ENCODE measurements at places on chromosomes 11 and 22.

- DNase-seq: no peak
These were observed 958.7 kb upstream of the FAT3 start for GRCh38 chr11:91265946-91266345.

GRCh38 chr22:30044369-30044768 lies 35.9 kb upstream of the HORMAD2 start:
- DNase-seq: peak; percentile 59

- no peak for DNase-seq
These were observed 143.2 kb upstream of the TEAD1 start for GRCh38 chr11:12531020-12531419.

- no peak for DNase-seq
These were observed 4.8 kb upstream of the APOBEC3H start for GRCh38 chr22:39092111-39092862.

GRCh38 chr22:22880645-22881044 lies 7.0 kb upstream of the IGLL5 start:
- DNase-seq: no peak

- no peak for DNase-seq
These were observed 16.3 kb upstream of the PANX1 start for GRCh38 chr11:94112206-94112953.
